NCI-H524 treated with DMSO at 0.1 percent for 48 hours (cell line): ENCODE measurements at places on chromosomes 2 and 18.

GRCh38 chr2:108169982-108170625 is 69.7 kb upstream of the SULT1C3 start:
- no peak for DNase-seq

GRCh38 chr2:217249121-217250012 is 389.5 kb upstream of the TNP1 start:
- no peak for DNase-seq

- DNase-seq: no peak
Measured at GRCh38 chr2:76314271-76315020, 603.7 kb upstream of the GCFC2 start.

DNA sequence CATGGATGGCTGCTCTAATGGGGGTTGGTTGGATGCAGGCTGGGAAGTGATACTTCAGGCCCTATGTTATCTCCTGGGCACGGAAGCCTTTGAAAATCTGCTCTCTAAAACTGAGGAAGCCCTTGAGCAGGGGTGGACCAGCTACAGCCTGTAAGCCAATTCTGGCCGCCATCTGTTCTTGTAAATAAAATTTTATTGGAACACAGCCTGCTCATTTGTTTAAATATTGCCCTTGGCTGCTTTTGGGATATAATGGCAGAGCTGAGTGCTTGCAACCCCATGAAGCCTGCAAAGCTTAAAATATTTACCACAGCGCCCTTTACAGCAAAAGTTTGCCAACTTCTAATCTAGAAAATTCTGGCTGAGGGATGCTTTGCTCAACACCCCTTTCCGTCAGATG is 11.9 kb upstream of the IGFBP2 start:
- DNase-seq: peak; percentile 75
